ENCODE measurements at places on chromosomes 3 and 15.

- no peak for DNase-seq
These were observed 69.9 kb downstream of the RYK start for GRCh38 chr3:134180761-134181160.

DNA sequence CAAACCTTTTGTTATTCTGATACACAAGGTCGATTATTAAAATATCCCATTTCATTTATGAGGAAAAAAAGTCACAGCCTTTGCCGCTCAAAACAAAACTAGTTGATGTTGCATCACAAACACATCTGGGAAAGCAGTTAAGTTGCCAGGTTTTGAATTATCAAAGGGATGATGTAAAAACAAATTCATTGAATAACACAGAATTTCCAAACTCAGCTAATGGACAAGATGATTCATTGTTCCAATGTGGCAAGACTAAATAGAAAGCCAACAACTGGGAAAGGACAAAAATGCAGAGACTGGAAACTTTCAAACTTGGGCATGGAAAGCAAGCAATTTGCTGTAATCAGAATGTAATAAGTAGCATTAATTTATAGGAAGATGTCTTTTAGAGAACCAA, 610.0 kb upstream of the ZNF385D start:
- no peak for DNase-seq

GRCh38 chr3:108006077-108006771, 84.6 kb downstream of the CD47 start:
- DNase-seq: no peak

GRCh38 chr15:31080591-31081014, 20.9 kb downstream of the TRPM1 start:
- DNase-seq: peak; percentile 33

All from activated T-cell treated with anti-CD3 and anti-CD28 coated beads, Interleukin-2, amount 50 U/mL, for 72 hours (primary cell).